ENCODE measurements at places on chromosomes 7 and 10. TPM values are rescaled to one million over a fixed set of nuclear protein-coding genes. Genes with fewer than 3 reads are reported as not detected.
A peak's percentile ranks its signal among the peaks of the same experiment; 100 is the strongest.

DNA sequence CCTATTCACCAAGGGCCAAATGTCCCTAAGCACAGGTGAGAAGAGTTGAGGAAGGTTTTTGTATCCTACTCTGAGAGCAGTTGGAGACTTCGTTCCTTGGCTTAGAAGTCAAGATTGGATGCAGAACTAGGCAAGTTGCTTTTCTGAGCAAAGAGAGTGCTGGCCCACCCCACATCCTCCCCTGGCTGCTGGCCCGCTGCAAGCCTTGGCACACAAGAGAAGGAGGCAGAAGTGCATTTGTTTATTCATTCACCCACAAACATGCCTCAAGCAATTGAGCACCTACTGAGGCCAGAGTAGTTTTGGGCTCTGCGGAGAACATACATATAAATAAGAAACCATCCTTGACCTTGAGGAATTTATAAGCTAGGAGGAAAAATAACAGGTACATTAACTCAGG lies 318.9 kb downstream of the KCNMA1 start:
- H3K27me3 ChIP-seq, result no peaks in the 10 kb centered on the region
- peaks cover 7% of the 10 kb centered on the region for H3K4me1 ChIP-seq
- no peaks in the 10 kb centered on the region for H3K36me3 ChIP-seq
- no peak overlapping the region for H3K27ac ChIP-seq
- no peak overlapping the region for H3K4me3 ChIP-seq

GRCh38 chr10:119351189-119351588 lies 143.8 kb downstream of the GRK5 start:
- no peaks in the 10 kb centered on the region for H3K4me1 ChIP-seq
- no peak for DNase-seq
- no peaks in the 10 kb centered on the region for H3K36me3 ChIP-seq
- H3K27me3 ChIP-seq, result no peaks in the 10 kb centered on the region
- no peak overlapping the region for H3K4me3 ChIP-seq

DNA sequence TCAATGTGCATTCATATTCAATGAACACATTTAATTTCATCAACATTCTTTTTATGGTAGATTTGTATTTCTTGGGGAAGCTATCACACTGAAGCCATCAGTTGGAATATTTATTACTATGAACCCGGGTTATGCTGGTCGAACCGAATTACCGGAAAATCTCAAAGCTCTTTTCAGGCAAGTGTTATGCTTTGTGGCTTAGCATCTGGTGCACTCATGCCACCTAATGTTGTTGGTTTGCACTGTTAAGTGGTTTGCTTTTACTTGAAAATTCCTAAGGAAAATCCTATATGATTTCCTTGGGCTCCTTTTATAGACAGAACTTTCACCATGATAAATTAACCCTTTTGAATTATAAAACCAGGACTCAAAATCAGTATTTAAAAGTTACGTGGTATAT lies 147.9 kb downstream of the DNAH11 start:
- no peaks in the 10 kb centered on the region for H3K4me1 ChIP-seq
- H3K27me3 ChIP-seq, result peaks cover 2% of the 10 kb centered on the region
- no peaks in the 10 kb centered on the region for H3K36me3 ChIP-seq
- no peak overlapping the region for H3K4me3 ChIP-seq
- H3K27ac ChIP-seq, result no peak overlapping the region

DNA sequence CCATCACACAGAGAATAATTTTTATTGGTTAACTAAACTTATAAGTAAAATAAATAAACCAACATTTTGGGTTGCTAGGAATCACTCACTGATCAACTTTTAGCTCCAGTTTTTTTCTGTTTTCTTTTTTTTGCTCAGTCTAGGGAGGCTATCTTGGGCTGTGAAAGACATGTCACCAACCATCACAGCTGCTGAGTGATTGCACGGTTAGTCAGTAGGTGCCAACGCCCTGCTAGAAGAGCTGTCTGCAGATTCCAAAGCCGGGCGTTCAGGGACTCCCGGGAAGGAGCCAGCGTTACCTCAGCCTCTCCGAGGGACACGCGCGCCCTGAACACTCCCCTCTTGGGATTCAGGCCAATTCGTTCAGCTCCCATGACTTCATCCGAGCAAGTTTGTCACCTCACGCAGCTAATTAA lies 604 bp upstream of the STAM start:
- peak; percentile 86 for DNase-seq
- peak overlapping the region; percentile 75 for H3K4me3 ChIP-seq
- peaks cover 6% of the 10 kb centered on the region for H3K4me1 ChIP-seq
- H3K36me3 ChIP-seq, result no peaks in the 10 kb centered on the region
- H3K27ac ChIP-seq, result peak overlapping the region; percentile 71

GRCh38 chr10:131399981-131400380 lies 88.5 kb upstream of the TCERG1L start:
- no peak for DNase-seq
- no peak overlapping the region for H3K27ac ChIP-seq
- H3K27me3 ChIP-seq, result no peaks in the 10 kb centered on the region

GRCh38 chr10:34333513-34333912 lies 481.6 kb downstream of the PARD3 start:
- no peak overlapping the region for H3K27ac ChIP-seq
- H3K27me3 ChIP-seq, result no peaks in the 10 kb centered on the region
- no peak for DNase-seq
- no peaks in the 10 kb centered on the region for H3K4me1 ChIP-seq

DNA sequence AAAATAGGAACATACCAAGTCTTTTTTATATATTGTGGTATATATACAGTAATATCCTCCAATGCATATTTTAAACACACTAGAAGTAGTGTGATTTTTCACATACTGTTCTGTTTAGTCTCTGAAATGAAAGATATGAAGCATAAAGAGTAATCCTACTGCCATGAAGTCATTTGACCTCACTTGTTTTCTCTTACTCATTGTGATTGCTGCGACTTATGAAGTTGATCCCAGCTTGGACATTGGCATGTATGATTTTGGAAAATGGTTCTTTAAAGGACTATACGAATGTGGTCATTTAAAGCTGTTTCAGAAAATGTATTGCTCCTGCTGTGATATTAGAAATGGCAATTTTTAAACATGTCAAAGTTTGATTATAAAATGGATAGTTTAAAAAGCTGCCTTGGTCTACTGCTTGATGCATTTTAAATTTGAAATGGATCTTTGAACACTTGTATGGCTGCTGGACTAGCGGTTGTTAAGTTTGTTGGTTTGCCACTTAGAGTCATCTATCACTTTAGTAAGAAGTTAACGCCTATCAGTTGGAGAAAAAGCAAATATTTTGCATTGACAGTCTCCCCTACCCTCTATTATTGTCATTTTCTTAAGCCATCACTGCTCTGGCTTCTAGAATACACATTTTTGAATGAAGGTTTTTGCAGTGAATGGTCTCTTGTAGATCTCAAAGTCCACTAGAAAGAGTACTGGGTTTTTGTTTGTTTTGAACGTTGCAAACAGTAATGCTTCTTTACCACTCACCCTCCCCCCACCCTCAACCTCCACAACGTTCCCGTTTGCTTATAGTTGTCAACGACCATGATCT lies 881 bp upstream of the PCGF5 start:
- DNase-seq, result no peak
- H3K36me3 ChIP-seq, result no peaks in the 10 kb centered on the region
- H3K27ac ChIP-seq, result peak overlapping the region; percentile 72
- H3K27me3 ChIP-seq, result no peaks in the 10 kb centered on the region
- no peak overlapping the region for H3K4me3 ChIP-seq
- H3K4me1 ChIP-seq, result peaks cover 5% of the 10 kb centered on the region

GRCh38 chr7:37516664-37517063 lies 68.0 kb upstream of the ELMO1 start:
- no peak overlapping the region for H3K4me3 ChIP-seq
- no peaks in the 10 kb centered on the region for H3K27me3 ChIP-seq
- H3K27ac ChIP-seq, result no peak overlapping the region
- no peaks in the 10 kb centered on the region for H3K36me3 ChIP-seq

- no peaks in the 10 kb centered on the region for H3K36me3 ChIP-seq
- H3K27me3 ChIP-seq, result no peaks in the 10 kb centered on the region
- no peak overlapping the region for H3K27ac ChIP-seq
- H3K4me3 ChIP-seq, result no peak overlapping the region
- DNase-seq, result no peak
- no peaks in the 10 kb centered on the region for H3K4me1 ChIP-seq
Measured at GRCh38 chr7:4951903-4952636, 6.9 kb downstream of the MMD2 start.

DNA sequence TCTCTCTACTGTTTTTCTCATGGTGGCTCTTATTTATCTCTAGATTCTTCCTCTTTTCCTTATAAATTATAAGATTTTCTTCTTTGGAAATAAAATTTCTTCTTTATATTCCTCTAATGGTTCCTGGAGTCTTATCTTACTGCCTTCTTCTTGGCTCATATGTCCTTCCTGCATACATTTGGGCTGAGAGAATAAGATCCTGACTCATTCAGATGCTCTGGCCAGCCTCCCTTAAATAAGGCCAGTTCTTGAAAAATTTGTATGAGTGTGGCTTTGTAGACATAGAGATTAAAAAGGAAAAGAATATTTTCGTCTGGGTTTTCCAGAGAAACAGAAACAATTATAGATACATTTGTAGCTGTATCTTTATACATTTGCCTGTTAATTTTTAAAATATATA lies 411.3 kb downstream of the KIF20B start:
- H3K27ac ChIP-seq, result no peak overlapping the region
- no peaks in the 10 kb centered on the region for H3K27me3 ChIP-seq
- H3K4me3 ChIP-seq, result no peak overlapping the region
- no peak for DNase-seq
- no peaks in the 10 kb centered on the region for H3K4me1 ChIP-seq

DNA sequence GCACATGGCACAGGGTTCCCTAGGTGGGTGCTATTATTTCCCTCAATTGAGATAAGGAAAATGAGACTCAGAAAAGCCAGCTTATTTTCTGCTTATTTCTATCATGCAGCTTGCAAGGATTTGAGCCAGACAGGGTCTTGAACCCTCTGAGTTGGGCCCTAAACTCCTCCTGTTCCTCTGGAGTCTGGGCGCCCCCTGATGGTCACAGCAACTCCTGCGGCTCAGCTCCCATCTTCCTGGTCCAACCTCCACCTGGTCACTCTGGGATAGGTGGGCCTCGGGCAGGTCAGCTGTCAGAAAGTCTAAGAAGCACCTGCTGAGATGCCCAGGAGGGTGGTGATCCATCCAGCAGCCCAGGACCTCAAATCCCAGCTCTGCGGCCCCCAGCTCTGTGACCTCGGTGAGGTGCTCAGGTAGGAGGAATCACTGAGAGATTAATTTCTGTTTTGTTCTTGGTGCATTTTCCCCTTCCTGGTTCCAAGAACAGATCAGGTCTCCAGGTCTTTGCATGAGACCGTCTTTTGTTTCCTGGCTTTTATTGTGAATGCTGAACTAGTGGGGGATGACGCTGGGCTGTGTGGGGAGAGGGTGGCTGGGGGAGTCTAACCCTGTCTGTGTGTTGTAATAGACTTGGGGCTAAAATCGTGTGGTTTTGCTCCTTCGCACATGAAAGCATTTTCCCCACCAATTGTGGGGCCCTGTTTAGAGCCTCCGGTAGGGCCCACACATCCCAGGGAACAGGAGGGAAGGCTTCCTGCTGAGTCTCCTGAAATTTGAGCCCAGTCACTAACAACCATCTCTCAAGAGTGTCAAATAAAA lies 32.8 kb downstream of the TMEM130 start:
- H3K27me3 ChIP-seq, result no peaks in the 10 kb centered on the region
- no peaks in the 10 kb centered on the region for H3K36me3 ChIP-seq
- H3K4me1 ChIP-seq, result no peaks in the 10 kb centered on the region
- DNase-seq, result no peak
- H3K27ac ChIP-seq, result no peak overlapping the region

DNA sequence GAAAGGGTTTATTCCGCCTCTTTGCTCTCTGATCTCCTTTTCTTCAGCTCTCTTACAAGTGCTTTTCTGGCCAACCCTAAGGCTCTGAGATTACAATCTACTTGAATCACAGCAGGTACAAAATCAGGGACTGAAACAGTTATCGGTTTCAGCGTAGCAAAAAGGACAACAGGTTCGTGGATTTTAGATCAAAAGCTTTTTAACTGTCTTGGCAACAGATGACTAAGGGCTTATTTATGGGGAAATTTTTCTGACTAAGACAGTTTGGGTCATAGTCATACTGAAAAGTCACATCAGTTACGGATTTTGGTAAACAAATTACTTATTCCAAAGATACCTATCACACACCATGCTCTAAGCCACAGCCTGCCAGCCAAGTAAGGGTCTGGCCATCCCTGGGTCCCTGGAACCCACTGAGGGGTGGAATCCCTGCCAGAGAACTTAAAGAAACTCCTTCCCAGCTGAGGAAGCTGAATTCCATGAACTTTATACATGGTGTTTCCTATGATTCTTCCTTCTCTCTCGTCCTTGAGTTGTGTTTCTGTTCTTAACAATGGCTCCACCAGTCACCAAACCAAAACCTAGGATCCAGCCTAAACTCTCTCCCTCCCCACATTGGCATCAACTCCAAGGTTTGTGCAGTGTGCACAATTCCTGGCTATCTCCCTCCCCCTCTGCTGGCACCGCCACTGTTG lies 169.3 kb downstream of the FAM107B start:
- no peaks in the 10 kb centered on the region for H3K27me3 ChIP-seq
- H3K4me3 ChIP-seq, result peak overlapping the region; percentile 54
- H3K4me1 ChIP-seq, result no peaks in the 10 kb centered on the region
- H3K27ac ChIP-seq, result no peak overlapping the region
- no peak for DNase-seq

- no peak overlapping the region for H3K4me3 ChIP-seq
- no peaks in the 10 kb centered on the region for H3K4me1 ChIP-seq
- DNase-seq, result no peak
- no peak overlapping the region for H3K27ac ChIP-seq
- no peaks in the 10 kb centered on the region for H3K36me3 ChIP-seq
Measured at GRCh38 chr7:49398746-49399145, 374.7 kb upstream of the VWC2 start.

- H3K27ac ChIP-seq, result no peak overlapping the region
- H3K36me3 ChIP-seq, result no peaks in the 10 kb centered on the region
- no peaks in the 10 kb centered on the region for H3K4me1 ChIP-seq
- no peaks in the 10 kb centered on the region for H3K27me3 ChIP-seq
- DNase-seq, result no peak
- H3K4me3 ChIP-seq, result no peak overlapping the region
Measured at GRCh38 chr7:95317546-95317945, 6.8 kb downstream of the PON1 start.

GRCh38 chr7:116443101-116443523 lies 56.4 kb upstream of the CAV2 start:
- DNase-seq, result no peak
- H3K36me3 ChIP-seq, result no peaks in the 10 kb centered on the region
- no peaks in the 10 kb centered on the region for H3K27me3 ChIP-seq
- peaks cover 12% of the 10 kb centered on the region for H3K4me1 ChIP-seq
- no peak overlapping the region for H3K27ac ChIP-seq

DNA sequence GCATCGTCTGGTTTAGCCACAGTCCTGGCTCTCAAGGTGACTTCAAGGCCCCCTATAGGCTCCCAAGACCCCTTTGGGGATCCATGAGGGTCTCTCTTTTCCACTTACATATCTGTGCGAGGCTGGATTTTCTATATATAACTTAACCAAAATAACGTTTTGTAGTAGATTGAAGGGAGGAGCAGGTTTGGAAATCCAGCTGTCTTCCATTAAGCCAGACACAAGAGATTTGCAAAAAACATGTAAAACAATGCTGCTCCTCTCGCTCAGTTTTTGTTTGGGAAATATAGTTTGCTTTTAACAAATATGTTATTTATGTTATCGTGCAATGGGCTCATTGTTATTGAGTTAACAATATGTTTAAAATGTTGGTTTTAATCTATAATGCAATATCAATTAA lies 811.2 kb downstream of the TYW1 start:
- H3K4me3 ChIP-seq, result no peak overlapping the region
- DNase-seq, result no peak
- no peaks in the 10 kb centered on the region for H3K4me1 ChIP-seq
- H3K27ac ChIP-seq, result no peak overlapping the region

The MRPL43 gene
- total RNA-seq, result 38.9 TPM

The CLDN15 gene
- total RNA-seq, result 7.5 TPM

The NUPR2 gene
- 0.62 TPM for total RNA-seq

The CALHM3 gene
- not detected for total RNA-seq

The ITPRID1 gene
- total RNA-seq, result 0.09 TPM

The DNAJC12 gene
- total RNA-seq, result 1.9 TPM

The FLNC gene
- 245 TPM for total RNA-seq

The LRRC17 gene
- total RNA-seq, result 30.5 TPM

The STN1 gene
- 20.3 TPM for total RNA-seq

The TSPAN12 gene
- total RNA-seq, result 13.4 TPM

The IGF2BP3 gene
- total RNA-seq, result 0.71 TPM

All from aorta (tissue), 5 donors.